EL (cell line): ENCODE measurements at places on chromosomes 1 and 21.

DNA sequence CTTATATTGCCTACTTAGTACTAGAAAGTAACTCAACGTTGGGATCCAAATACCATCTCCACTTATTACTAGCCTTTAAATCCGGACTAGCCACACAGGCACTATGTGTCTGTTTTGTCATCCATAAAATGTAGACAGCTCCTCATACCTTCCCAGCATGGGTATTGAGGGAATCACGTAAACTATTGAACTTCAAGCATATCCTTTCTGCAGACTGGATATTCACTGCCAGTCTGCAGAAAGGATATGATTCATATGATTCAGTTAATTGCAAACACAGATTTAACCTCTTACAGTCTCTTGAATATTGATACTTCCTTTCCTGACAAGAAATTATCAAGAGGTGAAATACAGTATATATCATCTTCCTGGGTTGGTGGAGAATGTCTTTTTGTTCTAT, 186.0 kb downstream of the LEPR start:
- no peak for DNase-seq

- DNase-seq, result no peak
These were observed 32.0 kb downstream of the MACO1 start for GRCh38 chr1:25462732-25463131.

GRCh38 chr1:182841368-182841988, 2.3 kb downstream of the DHX9 start:
- peak; percentile 43 for DNase-seq

DNA sequence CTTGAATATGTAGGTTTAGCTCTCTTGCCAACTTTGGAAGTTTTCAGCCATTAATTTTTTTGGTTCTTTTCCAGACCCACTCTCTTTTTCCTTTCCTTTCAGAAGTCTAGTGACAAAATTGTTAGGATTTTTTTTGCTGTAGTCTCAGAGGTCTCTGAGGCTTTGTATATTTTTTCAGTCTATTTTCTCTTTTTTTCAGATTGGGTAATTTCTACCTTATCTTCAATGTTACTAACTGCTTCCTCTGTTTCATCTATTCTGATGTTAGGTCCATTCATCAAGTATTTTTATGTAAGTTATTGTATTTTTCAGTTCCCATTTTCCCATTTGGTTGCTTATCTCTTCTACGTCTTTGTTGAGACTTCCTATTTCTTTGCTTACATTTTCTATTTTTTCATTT, 15.7 kb downstream of the RGS2 start:
- no peak for DNase-seq

GRCh38 chr1:115771847-115772457, 3.4 kb upstream of the CASQ2 start:
- DNase-seq, result peak; percentile 86

GRCh38 chr1:12518931-12519692, 98.9 kb downstream of the DHRS3 start:
- peak; percentile 31 for DNase-seq

DNA sequence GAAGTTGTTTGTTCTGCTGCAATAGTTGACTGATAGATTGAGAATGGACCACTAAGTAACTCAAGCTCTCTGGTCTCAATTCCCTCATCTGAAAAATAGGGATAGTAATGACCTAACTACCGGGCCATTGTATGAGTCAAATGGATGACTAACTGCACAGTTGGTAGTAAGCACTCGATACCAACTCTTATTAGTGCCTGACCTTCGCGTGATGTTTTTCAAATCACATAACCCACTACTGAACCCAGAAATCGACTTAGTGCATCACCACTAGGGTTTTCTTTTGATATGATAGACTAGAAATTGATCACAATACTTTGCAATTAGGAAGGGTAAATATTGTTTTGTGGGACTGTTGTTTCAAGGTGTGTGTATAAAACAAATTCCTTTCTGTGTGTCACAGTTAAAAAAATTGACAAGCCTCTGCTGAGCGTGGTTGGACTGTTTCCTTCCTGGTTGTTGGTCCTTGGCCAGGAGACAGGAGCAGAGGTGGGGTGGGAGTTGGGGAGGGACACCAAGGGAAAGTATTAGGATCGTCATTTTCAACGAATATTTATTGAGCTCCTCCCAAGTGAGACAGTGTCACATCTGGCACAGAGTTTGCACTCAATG, 54.0 kb upstream of the LRP8 start:
- DNase-seq, result peak; percentile 76

- DNase-seq, result no peak
These were observed 51.8 kb upstream of the TRABD2B start for GRCh38 chr1:48048980-48049379.

DNA sequence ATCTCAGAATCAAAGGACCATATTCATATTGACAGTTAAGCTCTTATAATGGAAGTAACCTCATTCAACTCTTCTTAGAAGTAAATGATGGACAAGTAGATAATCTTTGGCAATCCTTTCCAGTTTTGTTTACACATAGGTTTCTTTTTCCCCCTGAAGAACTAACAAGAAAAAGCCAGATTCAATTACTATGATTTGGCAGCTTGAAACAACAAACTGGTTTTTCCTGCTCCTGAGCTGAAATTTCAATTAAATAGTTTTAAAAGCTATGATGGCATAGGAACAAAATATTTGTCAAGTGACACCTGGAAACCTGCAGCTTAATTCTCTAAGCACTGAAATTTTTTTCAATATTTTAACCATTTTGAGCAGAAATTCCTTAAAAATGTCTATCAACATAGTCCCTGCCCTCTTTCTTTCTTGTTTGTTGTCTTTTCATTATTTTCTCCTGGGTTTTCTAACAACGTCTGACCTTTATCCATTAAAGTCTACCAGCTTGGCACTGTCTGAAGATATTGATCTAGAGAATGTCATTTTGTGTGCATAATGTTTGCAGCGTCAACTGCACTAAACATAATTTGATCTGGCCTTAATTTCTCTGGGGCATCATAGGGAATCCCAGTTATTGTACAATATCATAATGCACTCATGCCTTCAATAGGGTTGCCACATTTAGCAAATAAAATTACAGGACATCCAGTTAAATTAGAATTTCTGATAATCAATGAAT, 4.0 kb upstream of the SLC35A3 start:
- no peak for DNase-seq

- DNase-seq, result no peak
These were observed 57.6 kb upstream of the FMO3 start for GRCh38 chr1:171032822-171033702.

DNA sequence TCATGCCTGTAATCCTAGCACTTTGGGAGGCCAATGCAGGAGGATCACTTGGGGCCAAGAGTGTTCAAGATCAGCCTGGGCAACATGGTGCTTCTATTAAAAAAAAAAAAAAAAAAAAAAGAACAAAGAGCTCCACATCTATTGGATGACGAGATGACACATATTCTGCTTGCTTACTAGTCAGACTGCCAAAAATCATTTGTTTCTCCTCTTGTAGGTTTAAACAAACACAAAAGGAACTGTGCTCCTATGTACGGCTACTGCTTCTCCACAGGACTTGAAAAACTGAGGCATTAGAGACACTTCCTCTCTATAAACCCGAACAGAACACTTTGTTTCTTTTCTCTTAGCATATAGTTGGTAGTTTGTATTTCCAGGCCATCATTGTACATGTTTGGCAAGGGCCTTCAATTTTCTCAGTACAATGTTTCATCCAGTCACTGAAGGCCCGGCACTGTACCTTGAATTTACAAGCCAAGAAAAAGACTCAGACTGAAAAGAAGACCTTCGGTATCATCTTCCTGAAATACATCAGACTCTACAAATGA, 6.0 kb downstream of the TRIT1 start:
- DNase-seq, result no peak

DNA sequence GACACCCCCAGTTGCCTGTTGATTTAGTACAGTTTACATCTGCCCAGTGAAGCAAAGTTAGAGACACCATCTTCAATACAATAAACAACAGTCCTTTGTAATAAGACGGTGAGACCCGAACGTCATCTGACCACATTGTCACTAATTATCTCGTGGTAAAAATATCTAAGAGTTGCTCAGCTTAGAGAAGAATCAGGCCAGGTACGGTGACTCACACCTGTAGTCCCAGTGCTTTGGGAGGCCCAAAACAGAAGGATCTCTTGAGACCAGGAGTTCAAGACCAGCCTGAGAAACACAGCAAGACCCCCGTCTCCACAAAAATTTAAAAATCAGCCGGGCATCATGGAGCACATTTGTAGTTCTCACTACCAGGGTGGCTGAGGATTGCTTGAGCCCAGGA, 53.5 kb downstream of the CD34 start:
- DNase-seq, result no peak
